GM18507 (cell line): ENCODE measurements at places on chromosomes 2 and 18.

- DNase-seq, result no peak
These were observed 117.1 kb downstream of the ZFP36L2 start for GRCh38 chr2:43109261-43109743.

DNA sequence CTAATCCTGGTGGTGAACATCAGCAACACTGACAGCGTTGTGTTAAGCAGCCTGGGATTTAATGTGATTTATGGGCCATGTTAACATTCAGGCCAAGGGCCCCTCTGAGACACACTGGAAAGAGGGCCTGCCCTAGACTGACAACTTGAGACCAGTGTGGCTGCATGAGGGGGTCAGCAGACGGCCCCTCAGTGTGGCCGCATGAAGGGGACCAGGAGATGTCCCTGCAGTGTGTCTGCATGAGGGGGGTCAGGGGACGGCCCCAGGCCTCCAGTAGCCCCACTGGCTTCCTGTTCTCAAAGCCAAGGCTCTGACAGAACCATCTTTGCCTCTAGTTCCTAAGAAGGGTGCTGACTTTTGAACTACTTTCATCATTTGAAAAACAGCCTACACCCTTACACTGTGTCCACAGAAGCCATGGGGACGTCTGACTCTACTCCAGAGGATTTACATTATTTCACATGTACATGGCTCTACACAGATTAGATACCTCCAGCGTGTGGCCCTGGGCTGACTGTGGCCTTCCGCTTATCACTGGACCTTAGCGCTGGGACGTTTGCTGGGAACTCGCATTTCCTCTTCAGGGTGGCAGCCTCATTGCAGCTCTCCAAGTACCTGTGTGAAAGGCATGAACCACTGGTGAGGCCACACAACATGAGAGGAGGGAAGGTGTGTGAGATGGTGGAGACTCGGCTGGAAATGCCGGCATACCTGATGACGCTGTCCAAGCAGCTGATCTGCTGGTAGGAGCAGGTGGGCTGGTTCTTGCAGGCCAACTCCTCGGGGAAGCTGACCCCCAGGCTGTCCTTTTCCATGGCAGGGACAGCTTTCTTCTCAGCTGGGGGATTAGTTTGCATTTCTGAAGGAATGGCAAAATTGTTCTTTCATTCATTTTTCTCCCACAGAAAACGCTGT lies 18.2 kb upstream of the HES6 start:
- DNase-seq, result no peak

GRCh38 chr2:35454966-35455638 lies 900.5 kb upstream of the CRIM1 start:
- DNase-seq, result no peak

DNA sequence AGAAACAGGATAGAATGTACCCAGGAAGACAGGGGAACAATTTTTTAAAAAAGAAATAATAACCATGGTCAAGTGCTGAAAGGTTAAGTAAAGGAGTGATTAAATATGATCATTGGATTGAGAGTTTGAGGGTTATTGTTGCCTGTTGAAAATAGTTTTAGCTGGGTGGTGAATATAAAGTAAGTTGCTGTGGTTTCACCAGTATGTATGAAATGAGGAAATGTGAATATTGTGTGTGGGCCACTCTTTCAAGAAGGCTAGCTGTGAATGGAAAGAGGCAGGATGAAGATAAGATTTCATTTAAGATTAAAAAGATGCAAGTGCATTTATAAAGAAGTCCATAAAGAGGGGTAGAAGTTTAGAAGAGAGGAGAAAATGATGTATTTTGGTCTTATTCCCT lies 53.8 kb downstream of the GULP1 start:
- no peak for DNase-seq
